T-helper 2 cell (primary cell): ENCODE measurements at places on chromosomes 4 and X.

GRCh38 chr4:62402088-62402806 is 1202.1 kb downstream of the ADGRL3 start:
- DNase-seq = no peak

DNA sequence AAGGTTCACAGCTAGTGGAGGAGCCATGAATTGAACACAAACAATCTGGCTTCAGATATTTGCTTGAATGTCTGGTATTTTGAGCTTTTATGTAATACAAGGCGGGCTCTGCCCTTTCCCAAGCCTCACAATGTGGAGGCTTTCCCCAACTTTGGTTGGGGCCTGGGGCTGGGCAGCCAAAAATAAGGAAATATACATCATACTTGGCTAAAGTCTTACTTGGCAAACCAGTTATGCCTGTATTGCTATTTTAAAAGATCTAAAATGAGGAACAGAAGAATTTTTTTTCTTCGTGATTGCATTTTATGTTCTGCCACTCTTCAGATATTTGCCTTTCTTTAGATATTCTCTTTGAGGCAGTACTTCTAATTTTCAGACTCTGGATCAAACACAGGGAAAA is 26.1 kb downstream of the ARFIP1 start:
- no peak for DNase-seq

- DNase-seq = no peak
Observed at GRCh38 chr4:76216524-76216923, 2.9 kb upstream of the SCARB2 start.

- no peak for DNase-seq
Observed at GRCh38 chr4:98151145-98151924, 8.1 kb upstream of the STPG2 start.

DNA sequence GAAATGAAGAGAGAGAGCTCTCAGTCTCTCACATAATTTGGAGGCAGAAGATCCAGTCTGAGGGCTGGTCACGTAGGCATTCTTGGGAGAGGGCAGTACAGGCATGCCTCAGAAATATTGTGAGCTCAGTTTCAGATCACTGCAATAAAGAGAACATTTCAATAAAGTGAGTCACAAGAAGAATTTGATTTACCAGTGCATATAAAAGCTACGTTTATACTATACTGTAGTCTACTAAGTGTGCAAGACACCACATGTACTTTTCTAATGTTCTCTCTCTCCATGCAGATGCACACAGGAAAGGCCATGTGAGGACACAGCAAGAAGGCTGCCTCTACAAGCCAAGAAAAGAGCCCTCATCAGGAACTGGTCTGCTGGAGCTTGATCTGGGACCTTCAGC is 583.5 kb upstream of the FAT1 start:
- DNase-seq = no peak
